ENCODE measurements at places on chromosomes 12 and 14.

- DNase-seq: no peak
Observed at GRCh38 chr14:96844857-96845570, 47.8 kb downstream of the VRK1 start.

- no peak for DNase-seq
Observed at GRCh38 chr14:96580566-96580965, 78.4 kb downstream of the PAPOLA start.

DNA sequence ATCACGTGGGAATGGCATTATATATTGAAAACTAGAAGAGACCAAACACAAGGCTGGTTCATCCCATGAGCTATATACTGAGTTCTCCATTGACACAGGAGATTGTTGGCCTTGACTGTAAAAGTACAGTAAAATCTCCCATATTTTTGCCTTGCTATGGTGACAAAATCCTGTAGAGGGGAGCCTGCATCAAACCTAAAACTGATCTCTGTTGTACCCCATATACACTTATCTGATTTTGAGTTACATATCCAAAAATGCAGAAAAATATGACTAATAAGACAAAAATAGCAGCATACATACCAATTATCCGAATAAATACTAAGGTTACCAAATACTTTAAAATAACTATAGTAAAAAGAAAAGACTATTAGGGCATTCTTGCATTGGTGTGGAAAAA, 60.4 kb downstream of the TMTC3 start:
- DNase-seq: no peak

GRCh38 chr12:54723379-54724256, 75.5 kb upstream of the DCD start:
- DNase-seq: no peak

DNA sequence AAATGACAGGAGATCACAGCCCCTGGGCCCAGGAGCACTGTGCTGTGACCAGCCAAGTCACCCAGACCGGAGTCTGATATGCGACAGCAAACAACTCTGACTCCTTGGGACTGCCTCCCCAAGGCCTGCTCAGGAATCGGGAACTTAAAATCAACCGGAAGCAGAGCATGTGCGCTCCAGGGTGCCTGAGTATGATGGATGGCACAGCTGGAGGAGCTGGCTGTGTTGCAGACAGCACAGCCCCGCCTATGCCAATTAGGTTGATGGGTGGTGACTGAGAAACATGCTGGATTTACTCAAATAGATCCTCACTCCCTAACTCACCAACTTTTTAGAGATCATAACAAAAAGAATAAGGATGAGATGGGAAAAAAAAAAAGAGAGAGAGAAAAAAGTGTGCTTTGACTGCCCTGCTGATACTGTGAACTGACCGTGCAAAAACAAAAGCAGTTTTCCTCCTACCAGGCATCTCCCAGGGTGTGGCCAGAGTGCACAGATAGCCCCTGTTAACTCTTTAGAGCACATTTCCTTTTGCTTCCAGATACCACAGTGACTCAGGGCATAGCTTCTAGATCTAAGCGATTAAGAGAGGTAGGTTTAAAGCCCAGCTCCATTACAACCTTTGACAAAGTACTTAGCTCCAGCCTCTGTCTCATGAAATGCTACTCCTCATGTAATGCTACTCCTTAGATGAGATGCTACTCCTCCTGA, 27.4 kb upstream of the STON2 start:
- DNase-seq: no peak

- DNase-seq: no peak
Observed at GRCh38 chr14:96790186-96790585, 7.0 kb upstream of the VRK1 start.

GRCh38 chr12:11880381-11880780, 190.4 kb upstream of the BCL2L14 start:
- no peak for DNase-seq

GRCh38 chr12:48818831-48819590, 715 bp downstream of the CACNB3 start:
- no peak for DNase-seq

All from RWPE2 (cell line).